HepG2 (cell line): ENCODE measurements at places on chromosomes 6 and 20. TPM values are rescaled to one million over a fixed set of nuclear protein-coding genes. Genes with fewer than 3 reads are reported as not detected.

DNA sequence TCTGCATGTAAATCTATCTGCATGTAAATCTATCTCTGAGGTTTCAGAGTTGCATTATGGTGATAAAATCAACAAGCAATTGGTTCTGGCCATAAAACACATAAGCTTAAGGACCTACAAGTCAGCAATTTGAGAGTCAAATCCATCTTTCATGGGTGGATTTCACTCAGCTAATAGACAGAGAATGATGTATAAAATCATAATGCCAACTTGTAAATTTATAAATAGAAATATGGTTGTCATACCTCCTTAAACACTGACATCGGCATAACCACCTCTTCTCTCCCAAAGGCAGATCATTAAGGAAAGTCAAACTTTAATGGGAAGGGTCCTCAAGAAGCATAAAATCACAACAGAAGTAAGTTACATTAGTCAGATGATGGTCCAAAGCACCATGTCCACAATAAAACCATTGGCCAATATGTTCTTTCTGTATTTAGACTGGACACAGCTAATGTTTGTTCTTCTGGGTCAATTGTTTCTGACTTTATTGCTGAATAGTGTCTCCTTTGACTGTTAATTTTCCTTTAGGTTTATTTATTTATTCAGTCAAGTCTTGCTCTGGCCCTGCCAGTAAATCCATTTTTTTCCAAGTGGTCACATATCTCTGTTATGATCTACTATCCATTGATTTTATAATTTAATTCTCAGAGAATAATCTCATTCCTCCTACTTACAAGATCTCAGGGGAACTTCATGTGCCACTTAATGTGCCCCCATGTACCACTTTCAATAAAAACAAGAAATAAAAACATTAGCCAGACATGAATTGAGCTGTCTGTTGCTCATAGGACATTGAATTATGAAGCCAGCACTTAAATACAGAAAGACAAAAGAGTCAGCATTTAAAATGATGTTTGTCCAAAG lies 382.9 kb upstream of the IRAK1BP1 start:
- H3K4me3 ChIP-seq: no peak overlapping the region
- no peak overlapping the region for H3K27ac ChIP-seq
- H3K27me3 ChIP-seq: no peaks in the 10 kb centered on the region
- H3K4me1 ChIP-seq: no peaks in the 10 kb centered on the region
- no peaks in the 10 kb centered on the region for H3K36me3 ChIP-seq

DNA sequence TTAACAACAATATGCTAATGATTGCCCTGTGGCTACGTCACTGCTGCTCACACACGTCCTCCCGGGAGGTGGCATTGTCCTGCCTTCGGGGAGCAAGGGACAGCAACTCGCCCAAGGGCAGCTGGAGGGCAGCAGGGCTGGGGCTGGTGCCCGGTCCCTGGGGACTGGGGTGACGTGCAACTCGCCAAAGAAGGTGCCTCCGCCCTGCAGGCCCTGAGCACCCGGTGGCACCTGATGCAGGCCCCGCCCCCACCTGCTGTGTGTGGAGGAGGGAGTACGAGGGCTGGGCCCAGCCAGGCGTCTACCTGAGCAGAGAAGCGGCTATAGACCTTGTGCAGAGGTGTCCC lies 64.8 kb upstream of the SLCO4A1 start:
- no peak overlapping the region for H3K4me3 ChIP-seq
- no peak for DNase-seq
- H3K4me1 ChIP-seq: no peaks in the 10 kb centered on the region
- no peak overlapping the region for H3K27ac ChIP-seq
- no peaks in the 10 kb centered on the region for H3K36me3 ChIP-seq

DNA sequence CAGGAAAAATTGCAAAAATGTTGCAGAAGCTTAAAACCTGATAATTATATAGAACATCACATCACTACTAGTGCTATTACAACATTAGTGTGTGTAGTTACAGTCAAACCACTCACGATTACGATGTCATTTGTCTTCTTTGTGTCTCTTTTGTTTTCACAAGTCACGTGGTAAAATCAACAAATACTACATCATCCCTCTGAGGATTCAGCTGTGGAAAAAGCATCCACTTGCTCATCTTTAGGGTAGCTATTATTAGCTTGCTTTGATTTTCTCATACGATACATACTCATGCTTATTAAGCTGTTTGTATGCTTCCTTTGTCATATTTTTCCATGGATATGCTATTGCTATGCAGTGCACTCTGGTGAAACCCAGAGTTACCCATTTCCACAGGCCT lies 22.2 kb upstream of the ATXN1 start:
- H3K4me3 ChIP-seq: no peak overlapping the region
- H3K4me1 ChIP-seq: no peaks in the 10 kb centered on the region
- H3K27me3 ChIP-seq: no peaks in the 10 kb centered on the region

- H3K27me3 ChIP-seq: no peaks in the 10 kb centered on the region
- H3K36me3 ChIP-seq: peaks cover 64% of the 10 kb centered on the region
- no peak for DNase-seq
- no peak overlapping the region for H3K27ac ChIP-seq
Measured at GRCh38 chr20:37223053-37223452, 38.6 kb downstream of the GHRH start.

- H3K4me1 ChIP-seq: peaks cover 5% of the 10 kb centered on the region
- no peak overlapping the region for H3K4me3 ChIP-seq
- H3K27me3 ChIP-seq: peaks cover 7% of the 10 kb centered on the region; the same call in 1 of the 3 replicates
- no peaks in the 10 kb centered on the region for H3K36me3 ChIP-seq
Measured at GRCh38 chr6:137944793-137945498, 77.9 kb downstream of the TNFAIP3 start.

- H3K36me3 ChIP-seq: no peaks in the 10 kb centered on the region
- no peak overlapping the region for H3K27ac ChIP-seq
- no peaks in the 10 kb centered on the region for H3K27me3 ChIP-seq
- no peaks in the 10 kb centered on the region for H3K4me1 ChIP-seq
Measured at GRCh38 chr6:11976489-11976888, 35.6 kb upstream of the HIVEP1 start.

DNA sequence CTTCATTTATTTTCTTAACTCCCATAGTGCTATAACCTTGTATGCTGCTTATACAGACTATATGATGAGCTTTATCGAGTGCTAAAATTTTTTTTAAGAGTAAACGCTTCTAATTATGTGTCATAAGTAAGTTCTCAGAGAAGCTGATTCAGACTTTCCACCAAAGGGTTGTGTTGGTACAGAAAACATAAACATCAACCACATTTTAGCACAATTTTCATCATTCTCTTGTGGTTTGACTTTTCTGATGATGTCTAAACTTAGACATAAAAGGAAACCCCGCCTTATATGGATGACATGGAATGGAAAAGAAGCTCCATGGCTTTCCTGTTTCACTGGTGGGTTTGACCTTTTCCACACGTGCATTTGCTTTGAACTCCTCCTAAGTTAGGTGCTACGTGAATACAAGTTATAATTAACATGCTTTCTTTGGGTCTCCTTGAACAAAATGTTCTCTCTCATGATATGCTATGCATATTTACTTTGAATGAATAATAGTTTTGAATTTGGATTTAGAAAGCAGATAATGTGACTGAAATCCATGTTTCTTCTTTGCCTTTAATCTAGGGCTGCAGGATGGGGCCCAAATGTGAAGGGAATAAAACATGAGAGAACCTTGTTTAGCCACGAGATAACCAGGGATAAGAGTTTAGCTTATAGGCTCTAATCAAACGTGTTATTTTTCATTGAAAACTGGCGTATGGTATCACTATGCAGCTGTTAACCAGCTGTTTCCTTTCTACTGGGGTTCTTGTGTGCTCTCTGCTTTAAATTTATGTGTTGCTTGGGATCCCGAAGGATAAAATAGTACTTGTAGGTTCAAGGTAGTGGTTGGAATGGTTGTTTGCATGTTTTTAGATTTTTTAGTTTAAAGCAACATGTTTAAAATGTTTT lies 127.1 kb upstream of the AHI1 start:
- no peaks in the 10 kb centered on the region for H3K36me3 ChIP-seq
- H3K4me1 ChIP-seq: no peaks in the 10 kb centered on the region
- H3K27me3 ChIP-seq: no peaks in the 10 kb centered on the region; the same call in 1 of the 2 replicates
- no peak for DNase-seq
- no peak overlapping the region for H3K4me3 ChIP-seq
- H3K27ac ChIP-seq: no peak overlapping the region

- H3K27me3 ChIP-seq: no peaks in the 10 kb centered on the region; the same call in 2 of the 3 replicates
- H3K27ac ChIP-seq: peak overlapping the region; percentile 94
- no peaks in the 10 kb centered on the region for H3K36me3 ChIP-seq
- peaks cover 30% of the 10 kb centered on the region for H3K4me1 ChIP-seq
- peak; percentile 39 for DNase-seq
Measured at GRCh38 chr6:26195924-26196845, 109.0 kb downstream of the HFE start.

- H3K27me3 ChIP-seq: no peaks in the 10 kb centered on the region
- DNase-seq: no peak
- no peak overlapping the region for H3K4me3 ChIP-seq
- no peaks in the 10 kb centered on the region for H3K36me3 ChIP-seq
- H3K4me1 ChIP-seq: no peaks in the 10 kb centered on the region
- H3K27ac ChIP-seq: no peak overlapping the region
Measured at GRCh38 chr6:145830612-145831011, 16.0 kb upstream of the FBXO30 start.

DNA sequence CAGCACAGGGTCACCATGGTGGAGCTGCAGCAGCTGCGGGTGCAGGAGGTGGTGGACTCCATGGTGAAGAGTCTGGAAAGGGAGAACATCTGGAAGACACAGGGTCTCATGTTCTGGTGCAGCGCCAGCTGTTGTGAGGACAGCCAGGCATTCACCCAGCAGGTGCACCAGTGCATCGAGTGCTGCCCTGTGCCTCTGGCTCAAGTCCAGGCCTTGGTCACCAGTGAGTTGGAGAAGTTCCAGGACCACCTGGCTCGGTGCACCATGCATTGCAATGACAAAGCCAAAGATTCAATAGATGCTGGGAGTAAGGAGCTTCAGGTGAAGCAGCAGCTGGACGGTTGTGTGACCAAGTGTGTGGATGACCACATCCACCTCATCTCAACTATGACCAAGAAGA lies 22.9 kb upstream of the RIPK1 start:
- no peaks in the 10 kb centered on the region; the same call in 1 of the 2 replicates for H3K27me3 ChIP-seq
- no peak overlapping the region for H3K27ac ChIP-seq
- H3K36me3 ChIP-seq: no peaks in the 10 kb centered on the region
- H3K4me1 ChIP-seq: no peaks in the 10 kb centered on the region
- H3K4me3 ChIP-seq: no peak overlapping the region

GRCh38 chr20:37366743-37367142 lies 20.8 kb downstream of the SRC start:
- H3K27me3 ChIP-seq: no peaks in the 10 kb centered on the region
- no peak overlapping the region for H3K27ac ChIP-seq
- peaks cover 26% of the 10 kb centered on the region for H3K36me3 ChIP-seq
- no peaks in the 10 kb centered on the region for H3K4me1 ChIP-seq

GRCh38 chr6:13496513-13497190 lies 9.3 kb upstream of the GFOD1 start:
- no peak overlapping the region for H3K27ac ChIP-seq
- H3K4me3 ChIP-seq: no peak overlapping the region
- no peaks in the 10 kb centered on the region for H3K36me3 ChIP-seq
- DNase-seq: no peak

GRCh38 chr6:35765739-35766138 lies 10.7 kb upstream of the CLPSL2 start:
- no peak overlapping the region for H3K27ac ChIP-seq
- H3K4me1 ChIP-seq: peaks cover 10% of the 10 kb centered on the region; the same call in 1 of the 2 replicates
- H3K4me3 ChIP-seq: no peak overlapping the region
- H3K27me3 ChIP-seq: no peaks in the 10 kb centered on the region
- H3K36me3 ChIP-seq: no peaks in the 10 kb centered on the region

DNA sequence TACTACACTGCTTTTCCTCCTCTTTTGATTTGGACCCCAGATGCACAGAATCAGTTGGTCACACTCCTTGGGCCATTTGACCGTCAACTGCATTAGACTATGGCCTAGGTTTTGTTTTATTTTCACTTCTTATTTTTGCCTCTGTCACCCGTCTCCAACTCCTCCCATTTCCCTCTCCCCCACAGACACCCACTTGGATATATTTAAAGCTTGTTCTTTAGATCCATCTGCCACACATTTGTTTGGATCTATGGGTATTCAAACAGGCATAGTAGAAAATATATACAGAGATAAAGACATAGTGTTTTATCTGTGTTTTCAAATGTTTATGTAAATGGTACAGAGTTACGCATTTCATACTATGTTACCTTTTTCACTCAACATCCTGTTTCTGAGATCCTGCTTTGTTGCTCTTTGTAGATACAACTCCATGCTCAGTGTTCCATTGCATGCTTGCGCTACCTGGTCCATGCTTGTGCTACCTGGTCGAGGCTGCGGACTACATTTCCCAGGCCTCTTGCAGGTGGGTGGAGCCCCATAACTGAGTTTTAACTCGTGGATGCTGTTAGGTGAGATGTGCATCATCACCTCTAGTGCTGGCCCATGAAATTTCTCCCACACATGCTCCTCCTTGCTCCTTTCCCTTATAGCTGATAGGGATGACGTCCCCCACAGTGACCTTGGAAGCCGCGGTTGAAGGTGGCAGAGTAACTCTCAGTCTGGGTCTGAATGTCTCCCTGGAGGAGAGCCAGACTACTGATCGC lies 11.5 kb upstream of the PREX1 start:
- peaks cover 12% of the 10 kb centered on the region; the same call in 2 of the 3 replicates for H3K27me3 ChIP-seq
- H3K27ac ChIP-seq: no peak overlapping the region
- H3K4me3 ChIP-seq: no peak overlapping the region
- H3K36me3 ChIP-seq: no peaks in the 10 kb centered on the region
- no peaks in the 10 kb centered on the region for H3K4me1 ChIP-seq

- H3K27ac ChIP-seq: no peak overlapping the region
- no peaks in the 10 kb centered on the region for H3K36me3 ChIP-seq
- no peak overlapping the region for H3K4me3 ChIP-seq
- DNase-seq: no peak
- H3K4me1 ChIP-seq: no peaks in the 10 kb centered on the region
- H3K27me3 ChIP-seq: no peaks in the 10 kb centered on the region
Measured at GRCh38 chr20:19827818-19828217, 69.8 kb downstream of the RIN2 start.

GRCh38 chr20:38726804-38727606 lies 2.7 kb downstream of the SLC32A1 start:
- peak; percentile 61 for DNase-seq
- H3K27ac ChIP-seq: no peak overlapping the region
- no peak overlapping the region for H3K4me3 ChIP-seq
- peaks cover 96% of the 10 kb centered on the region for H3K27me3 ChIP-seq

DNA sequence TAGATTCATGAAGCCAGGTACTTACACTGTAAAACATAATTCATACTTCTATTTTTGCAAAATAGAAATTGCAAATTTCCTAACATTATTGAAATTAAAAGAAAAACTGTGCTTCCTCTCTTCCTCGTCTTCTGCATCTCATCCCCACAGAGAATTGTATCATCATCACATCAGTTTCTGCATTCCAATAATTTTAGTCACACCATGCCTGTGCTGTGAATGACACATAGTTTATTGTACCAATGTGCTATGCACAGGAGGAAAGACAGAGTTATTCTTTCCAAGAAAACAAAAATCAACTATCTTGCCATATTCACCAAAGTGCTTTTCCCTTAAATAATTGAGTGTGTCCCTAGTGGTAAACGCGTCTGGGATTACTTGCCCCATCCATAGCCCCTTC lies 38.1 kb upstream of the FAM135A start:
- H3K4me3 ChIP-seq: no peak overlapping the region
- DNase-seq: no peak
- no peaks in the 10 kb centered on the region for H3K36me3 ChIP-seq
- no peaks in the 10 kb centered on the region for H3K27me3 ChIP-seq

Gene RPP21
- 38.4 and 53.1 TPM in 2 replicates for total RNA-seq

Gene KCNK16
- total RNA-seq: not detected in 2 replicates

Gene GTSF1L
- not detected in 2 replicates for total RNA-seq

Gene HEY2
- total RNA-seq: 0.04 TPM in 1 of 2 replicates, not detected in the other

Gene BANF2
- 0.35 TPM in 1 of 2 replicates, not detected in the other for total RNA-seq

Gene PTPRA
- 43.7 and 47.2 TPM in 2 replicates for total RNA-seq
